ENCODE measurements at places on chromosomes 16 and 17.
A peak's percentile ranks its signal among the peaks of the same experiment; 100 is the strongest.

DNA sequence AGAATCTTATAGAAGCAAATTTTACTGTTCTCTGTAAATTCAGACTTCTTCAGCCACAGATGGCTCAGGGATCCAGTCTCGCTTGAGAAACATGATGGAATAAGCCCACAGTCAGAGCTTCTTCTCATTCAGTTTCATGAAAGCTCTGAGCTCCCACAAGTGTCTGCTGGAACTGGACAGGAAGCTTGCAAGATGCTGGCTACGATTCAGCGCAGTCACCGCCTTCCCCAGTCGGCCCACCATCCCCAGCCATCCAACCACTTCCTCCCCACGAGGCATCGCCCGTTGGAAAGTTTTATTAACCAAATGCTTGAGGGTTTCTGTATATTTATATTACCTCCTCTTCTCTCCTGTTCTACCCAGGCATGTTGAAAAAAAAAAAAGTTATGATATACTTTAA lies 171.7 kb downstream of the ZFHX3 start:
- DNase-seq: no peak

GRCh38 chr16:87064731-87065445 lies 252.3 kb downstream of the C16orf95 start:
- DNase-seq: no peak

GRCh38 chr17:82228842-82229697 lies at the start of gene SLC16A3:
SLC16A3 (plus strand) TSS chr17:82229042; CDS start chr17:82236009, 6,967 bp downstream.
- DNase-seq: no peak

GRCh38 chr17:62781356-62781755 lies 26.8 kb downstream of the MARCHF10 start:
- no peak for DNase-seq

- no peak for DNase-seq
Observed at GRCh38 chr16:71796501-71797097, 12.0 kb downstream of the AP1G1 start.

DNA sequence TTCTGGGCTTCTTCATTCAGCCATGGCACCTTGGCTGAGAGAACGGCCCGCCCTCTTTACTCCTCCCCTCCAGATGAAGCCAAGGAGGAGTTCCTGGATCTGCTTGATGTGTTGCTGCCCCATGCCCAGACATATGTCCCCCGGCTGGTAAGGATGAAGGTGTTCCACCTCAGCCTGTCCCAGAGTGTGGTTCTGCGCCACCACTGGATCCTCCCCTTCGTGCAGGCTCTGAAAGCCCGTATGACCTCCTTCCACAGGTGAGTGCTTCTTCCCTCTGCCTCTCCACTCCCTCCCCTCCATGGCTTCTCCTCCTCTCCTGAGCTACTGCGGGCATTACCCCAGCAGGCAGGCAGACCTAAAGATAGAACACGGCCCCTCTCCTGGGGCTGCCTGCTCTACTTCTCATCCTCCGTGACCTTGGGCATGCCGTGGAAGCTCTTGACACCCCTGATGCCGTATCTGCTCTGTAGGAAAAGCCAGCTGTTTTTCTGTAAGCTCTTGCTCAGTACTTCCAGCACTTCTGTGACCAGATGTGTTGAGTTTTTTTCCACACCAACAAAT lies 8.7 kb downstream of the USB1 start:
- DNase-seq: no peak

GRCh38 chr16:12874186-12874585 lies 27.2 kb upstream of the SHISA9 start:
- DNase-seq: no peak

DNA sequence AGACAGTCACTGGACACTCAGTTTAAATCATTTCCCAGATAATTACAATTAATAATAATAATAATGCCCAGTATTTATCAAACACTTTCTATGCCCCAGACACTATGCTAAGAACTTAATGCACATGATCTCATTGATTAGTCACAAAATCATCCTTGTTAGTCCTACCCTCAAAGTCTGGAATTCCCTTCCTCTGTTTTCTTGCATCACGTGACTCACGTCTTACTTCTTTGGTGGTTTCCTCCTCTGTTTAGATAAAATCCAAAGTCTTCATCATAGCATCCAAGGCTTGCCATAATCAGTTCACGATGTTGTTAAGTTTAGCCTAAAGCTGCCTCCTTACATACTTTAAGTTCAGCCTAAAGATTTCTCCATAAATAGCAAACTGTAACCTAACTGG lies 471.9 kb downstream of the PMP22 start:
- DNase-seq: no peak

DNA sequence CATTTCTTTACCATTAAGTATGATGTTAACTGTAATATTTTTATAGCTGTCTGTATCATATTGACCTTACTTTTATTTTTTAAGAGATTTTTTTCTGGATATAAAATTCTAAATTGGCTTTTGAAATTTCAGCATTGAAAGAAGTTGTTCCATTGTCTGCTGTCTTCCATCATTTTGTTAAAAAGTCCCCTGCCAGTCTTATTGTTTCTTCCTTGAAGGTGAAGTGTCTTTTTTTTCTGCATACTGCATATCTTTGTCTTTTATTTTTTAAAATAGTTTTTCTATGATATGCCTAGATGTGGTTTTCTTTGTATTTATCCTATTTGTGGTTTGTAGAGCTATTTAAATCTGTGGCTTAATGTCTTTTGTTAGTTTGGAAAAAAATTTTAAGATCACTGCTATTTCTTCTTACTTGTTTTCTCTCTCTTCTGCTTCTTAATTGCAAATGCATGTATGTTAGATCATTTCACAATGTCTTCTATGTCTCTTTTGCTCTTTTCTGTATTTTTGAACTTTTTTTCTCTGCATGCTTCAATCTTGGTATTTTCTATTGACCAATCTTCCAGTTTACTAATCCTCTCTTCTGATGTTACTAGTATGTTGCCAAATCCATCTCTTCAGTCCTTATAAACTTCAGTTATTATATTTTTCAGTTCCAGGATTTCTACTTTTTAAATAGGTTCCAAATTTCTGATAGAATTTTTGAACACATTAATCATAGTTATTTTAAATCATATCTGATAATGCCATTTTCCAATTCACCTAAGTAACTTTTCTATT lies 20.2 kb downstream of the IL21R start:
- no peak for DNase-seq

DNA sequence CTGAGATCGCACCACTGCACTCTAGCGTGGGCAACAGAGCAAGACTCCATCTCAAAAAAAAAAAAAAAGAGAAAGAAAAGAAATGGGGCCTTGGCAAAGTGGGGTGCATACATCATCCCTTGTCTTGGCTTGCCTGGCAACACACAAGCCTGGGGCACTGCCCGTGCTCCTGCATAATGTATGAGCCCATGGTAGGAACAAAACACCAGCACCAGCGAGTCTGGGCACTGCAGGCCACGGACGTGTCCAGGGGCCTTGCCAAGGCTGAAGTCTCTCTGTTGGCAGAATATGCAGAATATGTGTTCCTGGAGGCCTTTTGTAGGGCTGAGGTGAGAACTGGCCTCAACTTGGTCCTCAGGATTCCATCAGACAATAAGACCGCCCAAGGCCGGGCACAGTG lies 15.7 kb upstream of the ALDOA start:
- DNase-seq: no peak

DNA sequence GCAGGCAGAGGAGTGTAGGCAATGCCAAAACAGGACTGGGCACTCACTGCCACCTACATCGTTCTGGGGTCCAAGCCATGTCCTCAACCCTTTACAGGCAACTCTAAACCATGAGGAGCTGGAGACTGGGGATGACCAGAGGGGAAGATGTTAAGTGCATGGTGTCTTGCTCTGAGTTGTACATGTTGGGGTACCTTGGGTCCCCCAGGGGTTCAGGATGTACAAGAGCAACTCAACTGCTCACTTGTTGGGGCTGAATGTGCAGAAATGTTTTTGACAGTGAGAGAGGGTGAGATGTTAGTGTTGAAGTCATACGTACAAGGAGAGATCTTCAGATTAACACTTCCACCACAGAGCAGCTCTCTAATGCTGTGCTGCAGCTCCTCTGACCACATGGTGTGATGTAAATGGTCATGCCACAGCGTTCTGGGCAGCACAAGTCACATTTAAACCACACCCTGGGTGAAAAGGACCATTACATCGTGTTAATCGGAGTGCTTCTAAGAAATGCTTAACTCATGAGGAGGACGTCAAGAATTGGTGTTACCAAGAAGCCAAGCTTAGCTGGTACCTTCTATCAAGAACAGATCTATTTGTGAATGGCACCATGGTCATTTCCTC lies 2.4 kb downstream of the CCL18 start:
- DNase-seq: no peak

- DNase-seq: peak; percentile 12
Observed at GRCh38 chr17:10729334-10730193, at the start of gene TMEM220. TMEM220 (minus strand) TSS chr17:10730023; CDS start chr17:10729851, 172 bp downstream.

GRCh38 chr17:11094331-11094730 lies 146.7 kb upstream of the SHISA6 start:
- DNase-seq: no peak

- no peak for DNase-seq
Observed at GRCh38 chr16:85510041-85510659, 103.0 kb upstream of the GSE1 start.

DNA sequence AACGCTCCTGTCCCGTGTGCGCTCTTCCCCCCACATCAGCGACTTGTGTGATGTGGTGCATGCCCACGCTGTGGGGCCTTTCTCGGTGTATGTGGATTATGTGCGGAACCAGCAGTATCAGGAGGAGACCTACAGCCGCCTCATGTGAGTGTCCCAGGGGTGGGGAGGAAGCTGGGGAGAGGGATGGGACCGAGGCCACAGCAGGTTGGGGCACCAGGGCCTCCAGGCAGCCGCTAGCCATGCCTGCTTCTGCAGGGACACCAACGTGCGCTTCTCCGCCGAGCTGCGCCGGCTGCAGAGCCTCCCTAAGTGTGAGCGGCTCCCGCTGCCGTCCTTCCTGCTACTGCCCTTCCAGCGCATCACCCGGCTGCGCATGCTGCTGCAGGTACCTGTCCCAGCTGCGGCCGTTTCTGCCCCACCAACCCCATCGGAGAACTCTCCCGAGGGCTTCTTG lies 5.8 kb downstream of the ARHGEF15 start:
- no peak for DNase-seq

- no peak for DNase-seq
Observed at GRCh38 chr17:35254107-35254773, 11.4 kb downstream of the SLFN5 start.

DNA sequence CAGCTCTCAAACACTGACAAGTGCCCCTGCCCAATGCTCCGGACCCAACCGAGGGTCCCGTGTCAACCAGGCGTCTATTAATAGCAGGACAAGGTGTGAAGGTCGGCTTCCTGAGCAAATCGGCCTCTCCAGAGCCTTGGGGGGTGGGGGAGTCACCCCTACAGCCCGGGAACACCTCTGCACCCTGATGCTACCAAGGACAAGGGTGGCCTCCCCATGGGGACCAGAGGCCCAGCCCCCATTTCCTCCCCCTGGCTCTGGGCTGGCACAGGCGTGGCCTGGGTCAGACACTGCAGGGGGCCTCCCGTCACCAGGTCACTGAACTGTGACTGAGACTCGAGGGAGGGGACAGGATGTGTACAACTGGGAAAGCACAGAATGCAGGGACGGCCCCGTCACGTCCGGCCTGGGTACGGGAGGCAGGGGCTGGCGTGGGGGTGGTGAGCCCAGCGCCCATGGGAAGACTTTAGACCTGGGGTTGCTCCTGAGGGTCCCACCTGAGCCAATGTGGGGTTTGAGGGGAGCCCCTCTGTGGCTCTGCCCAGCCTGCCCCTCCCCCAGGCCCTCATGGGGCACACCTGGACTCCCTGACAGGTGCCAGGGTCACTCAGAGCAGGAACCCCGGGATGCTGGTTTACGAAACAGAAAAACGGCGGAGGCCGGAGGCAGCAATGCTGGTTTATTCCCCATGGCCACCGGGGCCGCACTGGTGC lies 579 bp upstream of the CYBA start:
- peak; percentile 69 for DNase-seq

GRCh38 chr16:72111657-72112451 lies 18.2 kb downstream of the DHX38 start:
- DNase-seq: no peak

- no peak for DNase-seq
Observed at GRCh38 chr16:77491091-77491490, 56.3 kb upstream of the ADAMTS18 start.

DNA sequence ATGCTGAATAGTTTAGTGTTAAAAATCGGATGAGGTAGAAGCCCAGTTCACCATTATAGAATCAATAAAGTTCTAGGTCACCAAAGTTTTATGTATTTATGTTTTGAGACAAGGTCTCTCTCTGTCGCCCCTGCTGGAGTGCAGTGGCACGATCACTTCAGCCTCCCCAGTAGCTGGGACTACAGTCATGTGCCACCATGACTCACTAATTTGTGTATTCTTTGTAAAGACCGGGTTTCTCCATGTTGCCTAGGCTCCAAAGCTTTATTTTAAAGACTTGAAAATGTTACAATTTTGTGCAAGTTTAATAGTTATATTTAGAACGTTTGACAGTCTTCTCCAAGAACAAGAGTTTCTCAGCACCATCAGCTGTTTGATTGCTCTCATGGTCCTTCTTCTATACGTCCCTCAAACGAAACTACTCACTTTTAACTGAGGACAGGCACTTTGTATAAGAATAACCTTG lies 32.1 kb downstream of the NDE1 start:
- DNase-seq: peak; percentile 30

- DNase-seq: no peak
Observed at GRCh38 chr17:66240630-66241029, 11.4 kb upstream of the APOH start.

DNA sequence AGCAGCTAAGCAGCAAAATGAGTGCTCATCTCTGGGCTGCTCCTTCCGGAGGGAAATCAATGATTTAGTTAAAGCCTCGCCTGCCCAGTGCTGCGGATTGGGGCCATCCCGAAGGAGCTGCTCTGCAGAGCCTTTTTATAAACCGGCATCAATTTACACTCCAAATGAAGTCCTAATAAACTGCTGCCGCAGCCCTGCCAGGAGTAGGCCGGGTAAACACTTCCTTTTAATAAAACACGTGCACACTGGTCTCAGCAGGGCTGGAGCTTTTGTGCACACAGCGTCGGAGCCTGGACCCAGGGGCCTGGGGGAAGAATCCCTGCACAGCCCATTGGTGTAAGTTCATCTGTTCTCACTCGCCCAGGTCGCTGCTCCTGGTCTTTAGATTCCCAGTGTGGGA lies 79.6 kb upstream of the HS3ST2 start:
- DNase-seq: no peak

- no peak for DNase-seq
Observed at GRCh38 chr17:73851921-73852320, 207.7 kb upstream of the SDK2 start.

- DNase-seq: no peak
Observed at GRCh38 chr17:77948690-77949114, 9.8 kb upstream of the TNRC6C start.

- no peak for DNase-seq
Observed at GRCh38 chr17:57612202-57613071, 132.7 kb downstream of the CCDC182 start.

All from activated CD4-positive, alpha-beta T cell treated with anti-CD3 and anti-CD28 coated beads, Interleukin-2, amount 50 U/mL, for 24 hours (primary cell).